Gastroesophageal sphincter (tissue), 4 donors: ENCODE measurements at places on chromosomes 1 and 21. TPM values are rescaled to one million over a fixed set of nuclear protein-coding genes. Genes with fewer than 3 reads are reported as not detected.

GRCh38 chr1:22112554-22112953 lies 30.3 kb downstream of the WNT4 start:
- H3K4me3 ChIP-seq: no peak overlapping the region
- H3K4me1 ChIP-seq: peaks cover 87% of the 10 kb centered on the region
- peaks cover 36% of the 10 kb centered on the region for H3K36me3 ChIP-seq
- no peak overlapping the region for H3K27ac ChIP-seq

GRCh38 chr1:223621312-223621734 lies 44.2 kb downstream of the CAPN8 start:
- no peaks in the 10 kb centered on the region for H3K27me3 ChIP-seq
- no peak overlapping the region for H3K27ac ChIP-seq
- H3K36me3 ChIP-seq: no peaks in the 10 kb centered on the region
- no peak overlapping the region for H3K4me3 ChIP-seq
- ATAC-seq: no peak
- H3K4me1 ChIP-seq: no peaks in the 10 kb centered on the region

CRYAA gene
- not detected for total RNA-seq

DNA sequence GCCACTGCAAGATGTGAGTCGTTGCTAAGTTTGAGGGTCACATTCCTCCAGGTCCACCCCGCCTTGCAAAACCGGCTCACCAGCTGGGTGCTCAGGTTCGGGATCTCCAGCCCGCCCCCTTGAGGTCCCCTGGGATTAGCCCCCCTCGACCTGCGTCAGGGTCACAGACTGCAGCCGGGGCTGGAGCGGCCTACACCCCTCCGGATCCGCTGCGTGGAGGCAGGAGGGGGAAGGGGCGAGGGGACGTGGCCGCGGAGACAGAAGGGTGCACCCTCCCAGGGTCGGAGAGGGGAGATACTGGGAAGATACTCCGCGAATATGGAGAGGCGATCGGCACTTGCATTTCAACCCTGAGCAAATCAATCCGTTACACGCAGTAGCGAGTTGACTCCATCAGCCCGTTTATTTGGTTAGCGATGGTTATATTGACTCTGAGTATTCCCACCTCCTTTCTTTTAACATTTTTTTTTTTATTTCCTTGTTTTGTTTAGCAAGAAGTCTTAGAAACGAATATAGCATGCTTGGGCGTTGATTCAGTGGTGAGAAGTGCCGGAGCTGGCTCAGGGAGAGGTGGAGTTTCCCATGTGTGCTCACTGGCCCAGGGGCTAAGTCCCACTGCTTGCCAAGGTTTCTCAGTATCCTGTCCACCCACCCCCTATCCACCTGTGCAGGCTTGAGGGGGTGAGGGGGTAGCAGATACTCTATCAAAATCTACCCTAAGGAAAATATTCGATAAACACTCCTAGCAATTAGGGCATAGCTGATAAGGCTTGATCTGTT lies 997 bp downstream of the IFNAR2 start:
- ATAC-seq: peak; percentile 20
- H3K27ac ChIP-seq: peak overlapping the region; percentile 91
- peak overlapping the region; percentile 97 for H3K4me3 ChIP-seq
- no peaks in the 10 kb centered on the region for H3K4me1 ChIP-seq
- H3K36me3 ChIP-seq: no peaks in the 10 kb centered on the region

- peaks cover 16% of the 10 kb centered on the region for H3K36me3 ChIP-seq
- peaks cover 28% of the 10 kb centered on the region for H3K27me3 ChIP-seq
- no peak overlapping the region for H3K27ac ChIP-seq
- no peak overlapping the region for H3K4me3 ChIP-seq
- ATAC-seq: no peak
- H3K4me1 ChIP-seq: no peaks in the 10 kb centered on the region
Measured at GRCh38 chr1:155174324-155175280, 953 bp downstream of the TRIM46 start.

DNA sequence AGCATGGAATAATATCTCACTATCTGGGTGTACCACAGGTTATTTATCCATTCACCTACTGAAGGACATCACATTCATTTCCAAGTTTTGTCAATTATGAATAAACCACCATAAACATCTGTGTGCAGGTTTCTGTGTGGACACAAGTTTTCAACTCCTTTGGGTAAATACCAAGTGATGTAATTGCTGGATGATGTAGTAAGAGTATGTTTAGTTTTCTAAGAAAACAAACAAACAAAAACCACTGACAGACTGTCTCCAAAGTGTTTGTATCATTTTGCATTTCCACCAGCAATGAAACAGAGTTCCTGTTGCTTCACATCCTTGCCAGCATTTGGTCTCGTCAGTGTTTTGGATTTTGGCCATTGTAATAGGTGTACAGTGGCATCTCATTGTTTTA lies 435.7 kb upstream of the PROX1 start:
- ATAC-seq: no peak
- H3K4me1 ChIP-seq: no peaks in the 10 kb centered on the region
- no peaks in the 10 kb centered on the region for H3K27me3 ChIP-seq
- H3K36me3 ChIP-seq: no peaks in the 10 kb centered on the region
- H3K27ac ChIP-seq: no peak overlapping the region
- H3K4me3 ChIP-seq: no peak overlapping the region

DNA sequence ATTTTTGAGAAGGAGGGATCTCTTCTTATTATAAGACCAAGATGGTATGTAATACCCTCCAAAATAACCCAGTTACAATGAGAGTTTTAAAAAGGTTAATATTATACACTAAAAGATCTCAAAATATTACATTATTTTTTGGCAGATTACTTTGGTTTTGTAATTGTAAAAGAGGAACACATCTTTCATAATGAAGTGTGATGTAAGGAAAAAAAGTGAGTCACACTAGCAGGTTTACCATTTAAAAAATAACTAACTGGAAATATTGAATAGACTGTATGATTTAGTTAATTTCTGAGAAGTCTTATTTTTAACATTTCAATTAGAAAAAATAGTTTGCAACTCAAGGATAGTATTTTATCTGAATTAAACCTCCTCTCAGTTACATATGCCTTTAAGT lies 1.1 kb downstream of the F5 start:
- no peak overlapping the region for H3K27ac ChIP-seq
- H3K4me1 ChIP-seq: no peaks in the 10 kb centered on the region
- H3K36me3 ChIP-seq: no peaks in the 10 kb centered on the region
- no peak for ATAC-seq
